ENCODE measurements at places on chromosomes 1 and 21.

DNA sequence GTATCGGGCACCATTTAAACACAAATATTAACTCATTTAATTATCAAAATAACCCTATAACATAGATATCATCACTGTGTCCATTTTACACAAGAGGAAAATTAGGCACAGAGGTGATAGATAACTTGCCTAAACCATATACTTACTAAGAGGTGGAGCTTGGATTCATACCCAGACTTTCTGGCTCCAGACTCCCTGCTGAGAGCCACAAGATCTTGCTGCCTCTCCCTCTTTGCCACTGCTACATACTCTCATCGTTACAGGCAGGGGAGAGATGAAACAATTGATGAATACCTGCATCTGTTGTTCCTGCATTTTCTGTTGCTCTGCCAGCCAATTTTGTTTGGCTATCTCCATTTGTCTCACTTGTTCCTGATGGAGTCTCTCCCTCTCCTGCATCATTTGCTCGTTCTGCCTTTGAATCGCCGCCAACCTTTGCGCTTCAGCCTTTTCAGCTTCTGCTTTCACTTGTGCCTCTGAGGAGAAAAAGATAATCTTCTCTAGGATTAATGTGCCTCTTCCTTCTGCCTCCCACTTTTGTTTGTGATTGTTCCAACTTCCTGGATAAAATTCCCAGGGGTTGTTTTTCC is 10.6 kb downstream of the GBP5 start:
- no peak for DNase-seq

DNA sequence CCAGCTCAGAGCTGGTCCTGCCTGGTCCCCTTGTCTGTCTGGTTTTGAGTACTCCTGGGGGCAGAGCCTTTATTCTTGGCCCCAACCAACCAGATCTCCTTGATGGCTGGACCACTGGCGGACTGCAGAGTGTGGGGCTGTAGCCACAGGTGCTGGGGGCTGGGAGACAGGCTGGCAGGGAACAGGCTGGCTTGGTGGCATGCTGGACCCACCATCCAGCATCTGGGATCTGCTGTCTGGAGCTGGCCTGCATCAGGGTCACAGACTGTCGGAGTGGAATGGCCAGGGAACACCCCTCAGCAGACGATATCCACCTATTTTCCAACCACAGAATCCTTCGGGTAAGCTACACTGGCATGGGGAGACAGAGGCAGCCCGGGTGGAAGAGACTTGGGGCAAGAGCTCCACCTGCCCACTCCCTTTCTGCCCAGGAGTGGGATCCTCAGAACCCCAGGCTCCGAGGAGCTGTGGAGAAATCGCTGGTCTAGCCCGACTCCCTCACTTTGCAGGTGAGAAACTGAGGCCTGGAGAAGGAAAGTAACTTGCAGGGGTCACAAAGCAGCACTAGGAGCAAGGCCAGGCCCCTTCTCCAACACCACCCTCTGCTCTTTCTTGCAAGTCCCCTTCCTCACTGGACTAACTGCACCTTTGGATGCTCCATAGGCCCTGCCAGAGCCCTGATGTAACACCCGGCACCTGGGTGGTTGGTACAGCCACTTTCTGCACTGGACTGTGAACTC is 40.6 kb downstream of the TNNT2 start:
- no peak for DNase-seq

GRCh38 chr1:206809504-206810084 is 37.3 kb upstream of the IL10 start:
- no peak for DNase-seq

DNA sequence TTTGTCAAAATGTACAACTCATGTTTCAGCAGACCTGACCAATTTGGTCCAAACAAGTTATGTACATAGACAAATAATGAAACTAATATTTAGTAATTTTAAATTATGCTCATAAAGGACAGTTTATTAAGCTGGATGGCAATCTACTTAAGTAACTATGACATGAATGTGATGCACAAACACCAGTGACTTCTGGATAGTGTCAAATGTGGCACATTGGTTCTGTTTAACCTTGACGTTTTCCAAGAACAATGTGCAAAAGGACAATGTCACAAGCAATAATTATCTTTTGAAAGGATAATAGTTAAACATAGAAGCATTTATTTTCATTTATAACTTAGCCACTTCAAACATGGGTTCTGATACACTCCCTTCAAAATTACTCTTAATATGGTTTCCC is 80.0 kb downstream of the TRIM33 start:
- no peak for DNase-seq
